ENCODE measurements at places on chromosomes 3 and 15. TPM values are rescaled to one million over a fixed set of nuclear protein-coding genes. Genes with fewer than 3 reads are reported as not detected.

DNA sequence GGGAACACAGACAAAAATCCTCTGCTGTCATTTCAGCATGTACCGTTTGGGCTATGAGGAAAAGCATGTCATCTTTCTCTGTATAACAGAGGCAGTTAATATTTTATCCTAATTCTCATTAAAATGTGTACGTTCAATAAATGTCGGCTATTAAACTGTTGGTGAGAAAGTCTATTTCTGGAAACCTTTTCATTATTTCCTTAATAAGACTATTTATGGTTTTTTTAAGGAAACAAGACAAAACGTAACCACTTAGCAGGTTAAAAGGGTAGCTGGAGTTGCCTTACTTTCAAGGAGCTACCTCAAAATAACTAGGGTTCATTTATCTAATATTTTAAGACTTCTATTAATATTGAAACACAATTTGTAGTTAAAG lies 1.8 kb upstream of the STT3B start:
- no peak for DNase-seq

DNA sequence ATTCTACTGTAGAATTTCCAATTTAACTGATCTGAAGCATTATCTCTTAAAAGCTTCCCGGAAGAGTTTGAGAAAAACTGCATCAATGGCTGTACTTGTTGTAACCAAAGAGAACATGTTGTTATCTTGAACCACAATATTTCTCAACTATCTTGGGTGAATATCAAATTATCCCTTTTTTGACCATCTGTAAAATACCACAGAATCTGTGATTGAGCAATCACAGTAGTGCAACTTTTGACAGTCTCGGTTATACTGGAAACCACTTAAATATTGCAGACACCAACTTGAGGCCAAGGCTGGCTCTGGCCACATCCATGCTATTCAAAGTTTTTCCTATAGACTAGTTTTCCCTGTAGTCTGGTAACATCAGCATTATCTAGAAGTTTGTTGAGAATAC lies 842.8 kb upstream of the EPHA6 start:
- no peak for DNase-seq

- no peak for DNase-seq
Observed at GRCh38 chr3:83457551-83457950, 1501.2 kb upstream of the CADM2 start.

- no peak for DNase-seq
Observed at GRCh38 chr3:62277986-62278385, 95.4 kb downstream of the FEZF2 start.

GRCh38 chr3:111301238-111301798 lies 229.7 kb downstream of the NECTIN3 start:
- no peak for DNase-seq

DNA sequence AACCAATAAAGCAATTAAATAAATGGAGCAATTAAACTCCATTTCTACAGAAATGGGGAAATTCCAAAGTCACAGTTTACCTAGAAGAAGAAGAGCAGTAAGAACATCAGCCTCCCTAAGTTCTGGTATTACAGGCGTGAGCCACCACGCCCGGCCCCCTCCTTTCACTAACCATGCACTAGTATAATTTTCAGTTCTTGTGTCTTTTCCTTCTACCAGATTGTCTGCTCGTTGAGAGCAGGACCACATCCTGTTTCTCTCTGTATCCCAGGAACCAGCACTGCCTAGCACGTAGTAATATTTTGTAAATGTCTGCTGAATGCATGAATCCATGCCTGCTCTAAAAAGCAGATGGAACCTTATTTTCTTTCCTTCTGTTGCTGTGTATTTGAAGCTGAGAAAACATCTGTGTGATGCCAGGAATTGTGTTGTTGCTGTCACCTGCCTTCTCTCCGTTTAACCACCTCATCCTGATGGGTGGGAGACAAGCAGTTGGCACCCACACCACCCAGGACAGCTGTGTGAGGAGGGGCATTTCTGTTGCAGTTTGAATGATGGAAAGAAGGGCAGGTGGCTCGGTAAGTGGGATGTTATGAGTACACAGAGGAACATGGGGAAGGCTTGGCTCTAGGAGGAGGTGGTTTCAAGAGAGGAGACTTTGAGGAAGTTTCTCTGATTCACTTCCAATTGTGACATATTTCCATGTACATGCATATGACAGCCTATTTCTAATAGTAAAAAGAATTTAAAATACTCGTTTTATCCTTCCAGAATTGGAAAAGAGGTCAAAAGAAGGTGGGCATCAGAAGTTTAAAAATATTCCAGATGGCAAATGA lies 30.1 kb downstream of the PXYLP1 start:
- DNase-seq, result no peak

- DNase-seq, result no peak
Observed at GRCh38 chr3:179603831-179604230, 607 bp downstream of the MRPL47 start.

Gene TRPM1
- total RNA-seq, result not detected

DNA sequence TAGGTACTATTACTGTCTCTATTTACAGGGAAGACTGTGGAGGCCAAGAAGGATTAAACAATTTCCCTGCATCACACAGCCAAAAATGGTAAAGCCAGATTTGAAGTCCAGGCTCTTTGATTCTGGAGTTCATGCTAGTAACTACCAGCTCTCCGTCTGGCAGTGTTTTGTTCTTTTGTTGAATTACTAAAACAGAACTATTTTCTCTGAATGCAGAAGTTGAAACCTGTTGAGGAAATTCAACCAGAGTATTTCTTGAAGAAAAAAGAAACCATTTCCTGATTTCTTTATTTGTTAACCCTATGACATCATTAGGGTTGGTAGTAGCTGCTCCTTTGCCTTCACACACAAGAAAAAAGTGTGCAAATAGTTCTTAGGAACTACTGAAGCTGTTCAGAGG lies 34.3 kb downstream of the CRTC3 start:
- no peak for DNase-seq

DNA sequence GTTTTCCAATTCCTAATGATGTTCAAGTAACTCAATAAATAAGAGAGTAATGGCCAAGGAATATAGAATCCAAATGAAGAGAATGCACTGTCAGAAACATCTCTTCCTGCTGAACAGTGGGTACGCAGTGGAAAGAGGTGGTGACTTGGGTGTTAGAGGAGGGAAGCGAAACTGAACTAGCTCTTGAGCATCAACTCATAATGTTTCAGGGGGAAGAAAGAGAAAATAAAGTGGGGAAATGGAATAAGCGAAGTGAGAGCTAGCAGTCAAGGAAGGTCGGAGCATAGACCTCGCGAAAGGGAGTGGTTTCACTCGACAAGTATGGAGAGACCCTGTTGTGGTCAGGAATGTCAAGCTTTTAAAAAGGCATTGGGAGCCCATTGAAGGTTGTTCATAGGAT lies 309.5 kb downstream of the GAP43 start:
- DNase-seq, result no peak

DNA sequence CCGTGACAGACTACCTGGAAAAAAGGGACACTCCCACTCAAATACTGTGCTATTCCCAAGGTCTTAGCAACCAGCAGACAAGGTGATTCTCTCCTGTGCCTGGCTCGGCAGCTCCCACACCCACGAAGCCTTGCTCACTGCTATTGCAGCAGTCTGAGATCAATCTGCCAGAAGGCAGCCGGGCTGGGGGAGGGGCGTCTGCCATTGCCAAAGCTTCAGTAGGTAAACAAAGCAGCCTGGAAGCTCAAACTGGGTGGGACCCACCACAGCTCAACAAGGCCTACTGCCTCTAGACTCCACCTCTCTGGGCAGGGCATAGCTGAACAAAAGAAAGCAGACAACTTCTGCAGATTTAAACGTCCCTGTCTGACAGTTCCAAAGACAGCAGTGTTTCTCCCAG lies 128.4 kb upstream of the SETMAR start:
- DNase-seq, result no peak

Data from CD4-positive, alpha-beta memory T cell (primary cell).